LHCN-M2 (cell line): ENCODE measurements at places on chromosomes 6 and 20. TPM values are rescaled to one million over a fixed set of nuclear protein-coding genes. Genes with fewer than 3 reads are reported as not detected.

- no peak for DNase-seq
Observed at GRCh38 chr20:36353740-36354139, 47.6 kb downstream of the DLGAP4 start.

DNA sequence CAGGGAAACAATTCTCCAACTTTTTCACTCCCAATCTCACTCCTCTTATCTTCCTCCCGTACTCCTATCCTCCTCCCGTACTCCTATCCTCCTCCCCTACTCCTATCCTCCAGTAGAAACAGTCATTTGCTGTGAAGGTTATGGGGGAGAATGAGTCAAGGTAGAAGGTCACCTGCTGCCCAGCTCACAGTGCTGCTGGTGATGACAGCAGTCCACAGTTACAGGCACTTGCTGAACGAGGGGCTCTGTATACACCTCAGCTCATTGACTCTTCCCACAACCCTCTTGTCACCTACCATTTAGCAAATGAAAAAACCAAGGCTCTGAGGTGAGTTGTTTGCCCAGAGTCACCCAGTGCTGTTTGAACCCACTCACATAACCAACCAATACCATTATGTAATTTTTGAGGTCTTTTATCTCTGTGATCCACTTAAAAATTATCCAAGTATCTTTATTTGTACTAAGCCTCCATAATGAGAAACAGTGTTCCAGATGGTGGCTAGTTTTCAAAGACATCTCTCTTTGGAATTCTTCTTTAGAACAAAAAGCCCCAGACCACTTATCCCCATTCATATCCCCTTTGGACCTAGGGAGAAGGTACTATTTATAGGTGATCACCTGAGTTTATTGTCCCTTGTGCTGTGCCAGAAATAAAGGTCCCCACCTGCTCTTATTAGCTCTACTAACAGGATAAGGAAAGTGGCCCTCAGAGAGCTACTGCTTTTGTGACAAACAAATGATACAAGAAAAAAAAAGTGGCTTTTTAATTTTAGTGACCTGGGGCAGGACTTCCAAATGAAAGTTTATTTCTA, 53.2 kb downstream of the PTPN1 start:
- no peak for DNase-seq

DNA sequence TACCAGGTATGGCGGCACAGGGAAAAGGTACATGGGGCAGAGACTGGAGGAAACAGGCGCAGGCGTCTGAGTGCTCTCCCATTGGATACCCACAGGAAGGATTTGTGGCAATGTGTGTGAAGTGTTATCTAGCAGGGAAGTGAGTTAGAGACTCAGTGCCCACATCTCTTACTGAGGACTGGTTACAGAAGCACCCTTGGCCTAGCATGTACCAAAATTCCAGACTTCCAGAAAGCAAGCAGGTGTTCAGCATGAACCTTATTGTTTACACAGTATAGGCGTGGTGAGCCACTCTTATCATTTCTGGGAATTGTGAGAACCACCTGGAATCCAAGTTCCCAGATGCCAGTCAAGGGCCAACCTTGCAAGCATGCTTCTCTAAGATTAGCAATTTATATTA, 14.2 kb downstream of the MANBAL start:
- DNase-seq: no peak

The EYA2 gene
- total RNA-seq: 0.11 and 0.45 TPM in 2 replicates

The RAET1E gene
- total RNA-seq: 1.3 and 2.8 TPM in 2 replicates

- peak; percentile 52 for DNase-seq
Observed at GRCh38 chr6:142569676-142570075, 267.9 kb downstream of the ADGRG6 start.

The MCHR2 gene
- not detected in 2 replicates for total RNA-seq

The RGS17 gene
- total RNA-seq: 33.6 and 39.4 TPM in 2 replicates
